ENCODE measurements at places on chromosomes 16 and 17. TPM values are rescaled to one million over a fixed set of nuclear protein-coding genes. Genes with fewer than 3 reads are reported as not detected.
A peak's percentile ranks its signal among the peaks of the same experiment; 100 is the strongest.

DNA sequence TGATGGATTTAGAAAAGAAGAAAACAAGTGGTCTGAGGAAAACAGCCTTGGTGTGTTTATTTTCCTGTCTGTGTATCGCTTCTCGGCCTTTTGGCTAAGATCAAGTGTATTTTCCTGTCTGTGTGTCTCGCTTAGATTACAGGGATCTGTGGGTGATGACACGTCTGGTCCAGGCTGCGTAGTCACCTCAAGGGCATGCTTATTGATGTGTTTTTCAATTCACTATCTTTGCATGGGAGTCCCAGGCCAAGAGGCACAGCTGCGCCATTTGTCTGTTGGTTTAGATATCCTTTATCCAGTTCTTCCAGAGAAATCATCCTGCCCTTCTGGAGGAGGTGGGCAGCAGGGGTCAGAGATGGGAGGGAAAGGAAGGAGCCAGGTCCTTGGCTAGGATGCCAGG, 47.1 kb upstream of the STH start:
- H3K27ac ChIP-seq, result no peak overlapping the region
- H3K36me3 ChIP-seq, result no peaks in the 10 kb centered on the region
- no peak for DNase-seq
- H3K27me3 ChIP-seq, result peaks cover 18% of the 10 kb centered on the region
- H3K4me1 ChIP-seq, result no peaks in the 10 kb centered on the region

Gene NHLRC4
- 1.1 TPM for total RNA-seq

Gene TP53TG3B
- not detected for total RNA-seq

DNA sequence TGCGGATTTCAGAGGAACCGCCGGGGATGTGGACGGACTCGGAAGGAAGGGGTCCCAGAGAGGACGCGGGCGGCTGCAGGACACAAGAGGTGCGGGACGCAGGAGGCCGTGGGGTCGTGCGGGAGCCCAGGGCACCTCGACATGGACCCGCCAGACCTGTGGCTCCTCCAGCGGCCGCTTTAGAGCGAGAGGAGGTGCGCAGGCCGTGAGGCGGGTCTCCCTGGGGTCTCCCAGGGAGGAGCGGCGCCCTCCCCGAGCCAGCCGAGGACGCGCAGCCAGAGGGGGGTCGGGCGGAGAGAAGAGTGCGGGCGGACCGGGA, 6.8 kb upstream of the FLYWCH1 start:
- no peaks in the 10 kb centered on the region for H3K4me1 ChIP-seq
- peak overlapping the region; percentile 63 for H3K27ac ChIP-seq
- DNase-seq, result no peak
- H3K4me3 ChIP-seq, result peak overlapping the region; percentile 91
- no peaks in the 10 kb centered on the region for H3K27me3 ChIP-seq
- H3K36me3 ChIP-seq, result no peaks in the 10 kb centered on the region

Gene CACNG3
- not detected for total RNA-seq

DNA sequence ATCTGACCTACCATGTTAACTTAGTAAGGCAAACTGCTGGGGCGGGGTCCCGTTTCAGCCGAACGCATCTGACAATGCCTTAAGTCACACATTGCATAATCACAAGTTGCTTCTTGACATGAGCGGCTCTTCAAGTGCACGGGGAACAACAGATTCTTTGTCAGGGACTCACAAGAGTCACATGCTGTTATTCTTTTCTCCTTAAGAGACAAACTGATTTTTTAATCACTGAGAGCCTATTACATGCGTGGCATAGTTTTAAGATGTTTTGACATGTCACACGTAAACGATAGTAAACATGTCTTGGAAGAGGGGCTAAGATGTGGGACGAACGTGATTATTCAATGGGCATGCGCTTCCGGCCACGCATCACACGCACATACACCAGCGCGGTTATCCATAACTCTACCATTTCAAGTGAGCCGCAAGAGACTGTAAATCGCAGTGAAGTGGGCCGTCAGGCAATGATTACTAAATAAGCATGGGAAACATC, 63.4 kb downstream of the ADCY9 start:
- peaks cover 5% of the 10 kb centered on the region for H3K4me1 ChIP-seq
- H3K27me3 ChIP-seq, result no peaks in the 10 kb centered on the region
- peak; percentile 30 for DNase-seq
- H3K27ac ChIP-seq, result peak overlapping the region; percentile 18
- H3K4me3 ChIP-seq, result no peak overlapping the region

DNA sequence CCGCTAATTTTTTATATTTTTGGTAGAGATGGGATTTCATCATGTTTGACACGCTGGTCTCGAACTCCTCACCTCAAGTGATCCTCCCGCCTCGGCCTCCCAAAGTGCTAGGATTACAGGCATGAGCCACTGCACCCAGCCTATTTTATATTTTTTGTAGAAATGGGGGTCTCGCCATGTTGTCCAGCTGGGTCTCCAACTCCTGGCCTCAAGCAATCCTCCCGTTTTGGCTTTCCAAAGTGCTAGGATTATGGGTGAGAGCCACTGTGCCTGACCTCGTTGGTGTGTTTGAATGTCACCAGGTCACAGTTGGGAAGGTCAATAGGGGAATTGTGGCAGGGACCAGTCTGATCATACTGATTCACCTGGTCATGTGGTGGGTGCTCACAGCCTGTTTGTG, 56.7 kb upstream of the NKD1 start:
- no peak overlapping the region for H3K4me3 ChIP-seq
- DNase-seq, result peak; percentile 2
- no peak overlapping the region for H3K27ac ChIP-seq
- H3K4me1 ChIP-seq, result no peaks in the 10 kb centered on the region
- H3K27me3 ChIP-seq, result no peaks in the 10 kb centered on the region

DNA sequence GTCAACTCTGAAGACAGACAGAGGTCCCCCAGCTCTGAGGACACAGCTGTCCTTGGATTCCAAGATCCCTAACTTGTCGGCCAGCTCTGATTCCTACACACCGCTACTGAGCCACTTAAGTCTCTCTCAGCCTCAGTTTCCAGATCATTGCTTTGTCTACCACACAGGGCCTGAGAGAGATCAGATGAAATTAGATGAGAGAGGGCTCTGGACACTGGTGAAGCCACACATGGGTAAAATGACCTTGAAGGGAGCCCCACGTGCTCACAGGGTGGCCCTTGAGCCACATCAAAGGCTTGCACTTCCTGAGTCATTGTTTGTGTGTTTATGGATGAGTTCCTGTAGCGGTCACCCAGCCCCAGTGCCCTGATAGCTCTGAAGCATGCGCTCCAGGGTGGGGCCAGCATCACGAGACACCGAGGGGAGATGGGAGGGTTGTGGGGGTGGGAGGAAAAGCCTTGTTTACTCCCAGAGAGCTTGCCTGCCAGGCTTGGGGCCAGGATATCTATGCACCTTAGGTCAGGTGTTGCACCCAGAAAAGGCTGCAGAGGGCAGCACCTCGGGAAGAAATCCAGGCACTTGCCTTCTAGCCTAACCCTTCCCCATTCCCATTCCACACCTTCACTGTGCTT, 32.7 kb upstream of the SLC6A2 start:
- H3K27ac ChIP-seq, result no peak overlapping the region
- peak; percentile 92 for DNase-seq
- H3K27me3 ChIP-seq, result no peaks in the 10 kb centered on the region
- H3K4me3 ChIP-seq, result no peak overlapping the region
- no peaks in the 10 kb centered on the region for H3K36me3 ChIP-seq

Gene OR1F1
- total RNA-seq, result not detected

DNA sequence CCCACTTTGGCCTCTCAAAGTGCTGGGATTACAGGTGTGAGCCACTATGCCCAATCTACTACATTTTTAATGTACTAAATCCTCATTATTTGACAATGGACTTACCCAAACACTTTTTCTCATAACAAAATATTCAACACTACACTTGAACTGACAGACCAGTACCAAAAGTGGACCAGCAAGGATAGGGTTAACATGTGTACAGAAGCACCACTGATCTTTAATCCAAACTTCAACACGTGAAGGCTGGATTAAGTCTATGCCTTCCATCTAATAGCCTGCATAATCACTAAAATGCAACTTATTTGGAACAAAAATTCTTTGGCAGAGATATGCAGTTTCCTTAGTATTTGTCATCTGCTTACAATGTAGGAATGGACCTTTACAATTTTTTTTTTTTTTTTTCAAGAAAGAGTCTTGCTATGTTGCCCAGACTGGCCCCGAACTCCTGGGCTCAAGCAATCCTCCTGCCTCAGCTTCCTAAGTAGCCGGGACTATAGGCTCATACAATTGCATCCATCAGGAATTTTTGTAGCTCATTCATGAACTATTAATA, 60.0 kb upstream of the BCAR1 start:
- no peak for DNase-seq
- H3K36me3 ChIP-seq, result peaks cover 4% of the 10 kb centered on the region
- H3K4me1 ChIP-seq, result no peaks in the 10 kb centered on the region
- H3K4me3 ChIP-seq, result no peak overlapping the region
- no peak overlapping the region for H3K27ac ChIP-seq
- H3K27me3 ChIP-seq, result no peaks in the 10 kb centered on the region

GRCh38 chr17:74862108-74862901, 2.6 kb upstream of the GRIN2C start:
- DNase-seq, result peak; percentile 98
- no peak overlapping the region for H3K4me3 ChIP-seq
- H3K4me1 ChIP-seq, result no peaks in the 10 kb centered on the region
- H3K27me3 ChIP-seq, result peaks cover 49% of the 10 kb centered on the region
- H3K36me3 ChIP-seq, result peaks cover 14% of the 10 kb centered on the region
